ENCODE measurements at places on chromosomes 1 and 21. TPM values are rescaled to one million over a fixed set of nuclear protein-coding genes. Genes with fewer than 3 reads are reported as not detected.

Gene IFNAR1
- total RNA-seq: 18.0 TPM

Gene GNAT2
- total RNA-seq: not detected

Gene CD48
- total RNA-seq: not detected

Gene LMOD1
- total RNA-seq: 0.19 TPM

Gene LCE1F
- total RNA-seq: not detected

Gene LGALS8
- 29.9 TPM for total RNA-seq

Gene AMY2A
- total RNA-seq: not detected

Gene DCDC2B
- total RNA-seq: not detected

Gene CYP2J2
- 1.3 TPM for total RNA-seq

Gene NIBAN1
- total RNA-seq: 0.63 TPM

Gene SPRR4
- not detected for total RNA-seq

Gene DRAXIN
- total RNA-seq: 9.7 TPM

Gene AKR7A2
- total RNA-seq: 75.7 TPM

Gene CD247
- total RNA-seq: 2.8 TPM

Gene OR14K1
- not detected for total RNA-seq

Gene KPRP
- total RNA-seq: not detected

Gene GSTM1
- total RNA-seq: 45.9 TPM

Gene S100A1
- not detected for total RNA-seq

Gene PERM1
- total RNA-seq: not detected

Gene TBX15
- 3.2 TPM for total RNA-seq

Gene CRNN
- total RNA-seq: not detected

Gene KCNK1
- total RNA-seq: 0.56 TPM

Gene GJA8
- not detected for total RNA-seq

Gene RYR2
- 0.07 TPM for total RNA-seq

Gene PTP4A2
- total RNA-seq: 189 TPM

Gene UMODL1
- total RNA-seq: not detected

Gene C1orf53
- total RNA-seq: 3.1 TPM

Gene RPE65
- not detected for total RNA-seq

Gene TDRKH
- total RNA-seq: 19.9 TPM

Gene OR2T29
- not detected for total RNA-seq

Gene MCOLN2
- total RNA-seq: 1.0 TPM
